Renal cortex interstitium (tissue), 15 donors: ENCODE measurements at places on chromosomes 4 and X.

DNA sequence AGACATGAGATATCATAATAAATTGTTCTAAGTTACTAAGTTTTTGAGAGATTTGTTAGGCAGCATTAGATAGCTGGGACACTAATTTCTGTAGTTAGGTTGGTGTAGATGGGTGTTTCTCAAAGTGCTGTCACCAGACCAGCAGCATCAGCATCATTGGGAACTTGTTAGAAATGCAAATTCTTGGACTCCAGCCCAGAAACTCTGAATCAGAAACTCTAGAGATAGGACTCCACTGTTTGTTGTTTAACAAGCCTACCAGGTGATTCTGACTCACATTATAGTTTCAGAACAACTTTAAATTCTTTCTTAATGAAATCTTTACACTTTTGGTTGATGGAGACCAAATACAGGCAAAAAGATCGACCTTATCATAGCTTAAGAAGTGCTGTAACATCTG lies 173.7 kb downstream of the PABPC4L start:
- DNase-seq = no peak

DNA sequence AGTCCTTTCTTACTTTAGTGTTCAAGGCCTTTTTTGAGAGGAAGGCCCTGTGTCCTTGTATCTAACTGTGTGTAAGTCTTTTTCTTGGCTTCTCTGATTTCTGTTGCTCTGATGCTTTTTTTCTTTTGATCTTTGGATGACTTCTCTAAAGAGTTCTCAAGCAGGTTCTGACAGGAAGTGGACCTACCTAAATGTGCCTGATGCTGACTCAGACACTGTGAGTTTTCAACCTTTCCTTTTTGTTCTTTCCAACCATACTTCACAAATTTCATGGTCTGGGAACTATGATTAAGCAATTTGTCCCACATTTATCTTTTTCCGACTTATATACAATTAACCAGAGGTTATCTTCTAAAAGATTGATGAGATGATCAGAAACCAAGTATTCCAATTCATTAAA lies 96.5 kb downstream of the SYTL5 start:
- no peak for DNase-seq

DNA sequence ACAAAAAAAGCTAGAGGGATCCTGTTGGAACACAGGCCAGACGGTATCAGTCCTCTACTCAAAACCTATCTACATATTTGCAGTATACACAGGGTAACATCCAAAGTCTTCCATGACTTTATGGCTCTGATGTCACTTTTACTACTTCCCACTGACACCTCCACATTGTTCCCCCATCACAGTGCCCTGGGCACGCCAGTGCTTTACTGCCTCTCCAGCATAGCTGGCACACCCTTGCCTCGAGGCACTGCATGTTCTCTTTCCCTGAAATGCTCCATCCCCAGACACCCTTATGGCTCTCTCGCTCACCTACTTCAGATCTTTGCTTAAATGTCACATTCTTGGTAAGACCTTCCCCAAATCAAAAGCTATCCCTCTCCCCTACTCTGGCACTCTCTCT lies 6.3 kb upstream of the ATP10D start:
- no peak for DNase-seq

GRCh38 chr4:139454111-139455045 lies at the start of gene RAB33B:
RAB33B (plus strand) TSS chr4:139454121; CDS start chr4:139454196, 75 bp downstream.
- peak; percentile 59 for DNase-seq

GRCh38 chrX:130682990-130683389 lies 220.0 kb downstream of the ENOX2 start:
- no peak for DNase-seq

DNA sequence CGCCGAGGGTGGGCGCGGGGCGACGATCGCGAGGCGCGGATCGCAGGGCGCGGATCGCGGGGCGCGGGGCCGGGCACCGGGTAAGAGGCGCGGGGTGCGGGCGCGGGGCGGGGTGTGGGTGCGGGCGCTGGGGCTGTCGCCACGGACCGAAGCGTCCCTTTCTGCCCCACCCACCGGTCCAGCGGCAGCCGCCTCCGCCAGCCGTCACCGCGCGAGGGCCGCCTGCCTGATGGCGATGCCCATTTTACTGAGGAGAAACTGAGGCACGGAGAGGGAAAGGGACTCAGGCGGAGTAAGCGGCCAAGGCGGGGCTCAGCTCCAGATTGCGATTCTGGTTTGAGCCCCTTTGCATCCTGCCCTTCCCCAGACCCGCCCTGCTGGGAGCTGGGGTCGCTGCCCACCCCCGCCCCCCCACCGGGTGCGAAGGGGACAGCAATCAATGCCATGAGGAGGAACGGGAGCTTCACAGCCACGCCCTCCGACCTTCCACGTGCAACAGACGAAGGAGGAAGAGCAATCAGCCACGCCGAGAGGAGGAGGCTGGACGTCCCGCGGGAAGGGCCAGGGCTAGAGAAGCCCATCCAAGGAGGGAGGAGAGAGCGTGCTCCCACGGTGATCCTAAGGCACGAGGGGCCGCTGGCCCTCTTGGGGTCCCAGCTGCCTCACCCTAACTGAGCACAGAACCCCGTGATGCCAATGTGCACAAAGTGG lies 10.9 kb upstream of the MAN2B2 start:
- DNase-seq = no peak
